ENCODE measurements at places on chromosomes 2 and 18. TPM values are rescaled to one million over a fixed set of nuclear protein-coding genes. Genes with fewer than 3 reads are reported as not detected.

Gene LYG2
- not detected for total RNA-seq

Gene CD28
- total RNA-seq = 0.69 TPM

Gene KCNE4
- total RNA-seq = 2.5 TPM

Gene CHRND
- total RNA-seq = 0.23 TPM

Gene TMEFF2
- total RNA-seq = 55.4 TPM

Gene CDKL4
- 13.4 TPM for total RNA-seq

Gene SMCHD1
- 144 TPM for total RNA-seq

Gene GPR45
- 1.8 TPM for total RNA-seq

Gene RHBDD1
- total RNA-seq = 57.7 TPM

Measured in diencephalon (tissue), 1 donor.